NCI-H1092 (cell line): ENCODE measurements at places on chromosomes 6 and 20.

DNA sequence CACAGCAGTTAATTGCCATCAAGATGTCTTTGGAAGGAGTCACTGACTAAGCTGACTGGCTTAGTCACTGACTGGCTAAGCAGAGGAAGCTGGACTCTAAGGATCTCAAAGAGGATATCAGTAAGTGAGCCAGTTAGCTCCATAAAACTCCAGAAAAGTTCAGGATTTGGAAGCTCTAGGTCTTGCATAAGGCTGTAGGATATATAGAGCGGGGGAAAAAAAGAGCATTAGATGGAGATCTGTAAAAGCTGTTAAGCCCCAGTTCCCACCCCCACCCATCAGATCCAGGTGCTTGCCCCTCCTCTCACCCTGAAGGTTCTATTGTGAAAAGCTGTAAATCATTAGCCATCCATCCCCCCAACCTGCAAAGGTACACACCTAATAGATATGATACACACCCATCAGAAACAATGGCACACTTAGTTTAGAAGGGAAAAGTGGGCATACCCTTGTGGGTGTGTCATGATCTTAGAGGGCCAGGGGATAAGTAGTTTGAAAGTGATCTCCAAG is 32.2 kb downstream of the CARMIL1 start:
- no peak for DNase-seq

DNA sequence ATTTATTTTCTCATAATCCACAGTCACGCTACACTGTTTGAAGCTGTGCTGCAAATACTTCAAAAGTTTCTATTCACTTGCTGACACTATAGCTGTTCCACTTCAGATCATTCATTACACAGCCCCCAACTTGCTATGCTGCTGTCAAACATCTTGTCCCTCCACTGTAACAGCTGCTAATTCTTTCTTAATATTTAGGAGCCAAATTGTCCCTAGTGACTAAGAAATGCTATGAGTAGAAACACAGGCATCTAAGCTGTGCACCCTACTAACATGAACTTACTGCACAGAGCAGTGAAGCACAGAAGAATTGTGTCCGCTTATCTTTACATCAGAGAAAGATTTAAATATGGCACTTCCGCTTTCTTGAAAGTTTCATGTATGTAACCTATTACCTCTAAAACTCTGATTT is 91.3 kb downstream of the PDE10A start:
- no peak for DNase-seq

DNA sequence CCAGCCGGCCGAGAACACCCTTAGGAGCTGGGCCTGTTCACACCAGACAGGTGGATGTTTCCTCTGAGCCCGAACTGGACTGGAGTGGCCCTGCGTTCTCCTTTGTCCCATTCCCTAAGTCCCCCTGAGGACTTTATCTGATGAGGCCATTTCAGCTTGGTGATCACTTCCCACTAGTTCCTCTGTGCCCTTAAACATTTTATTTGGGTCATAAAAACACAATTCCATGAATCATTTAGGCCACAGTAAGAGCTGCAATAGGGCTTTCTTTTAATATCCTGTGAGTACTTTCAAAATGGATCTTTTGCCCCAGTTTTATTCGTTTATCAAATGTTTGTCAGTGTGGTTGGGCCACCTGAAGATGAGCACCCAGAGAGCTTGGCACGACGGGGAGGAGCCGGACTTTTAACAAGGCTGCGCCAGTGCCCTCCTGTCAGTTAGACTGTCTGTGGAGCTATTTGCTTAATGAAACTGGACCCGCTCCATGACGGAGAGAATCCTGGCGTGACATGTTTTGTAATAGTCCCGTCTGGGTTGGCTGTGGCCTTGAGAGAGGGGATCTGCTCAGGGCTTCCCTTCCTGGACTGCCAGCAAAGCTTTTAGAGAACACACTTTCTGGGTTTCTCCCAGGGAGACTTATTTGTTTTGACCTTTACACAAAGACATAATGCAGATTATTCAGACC is 53.5 kb downstream of the ZDHHC14 start:
- no peak for DNase-seq

GRCh38 chr6:20606831-20607230 is 72.6 kb downstream of the CDKAL1 start:
- no peak for DNase-seq

GRCh38 chr6:168273441-168274036 is 46.0 kb downstream of the DACT2 start:
- no peak for DNase-seq

- no peak for DNase-seq
These were observed 280.1 kb downstream of the TFAP2B start for GRCh38 chr6:51098791-51099190.

- peak; percentile 80 for DNase-seq
These were observed at the start of gene FKBP1A for GRCh38 chr20:1392693-1393506. Gene FKBP1A, minus strand, starts transcription at chr20:1393054. Its CDS starts 56 bp downstream, at chr20:1392998.

DNA sequence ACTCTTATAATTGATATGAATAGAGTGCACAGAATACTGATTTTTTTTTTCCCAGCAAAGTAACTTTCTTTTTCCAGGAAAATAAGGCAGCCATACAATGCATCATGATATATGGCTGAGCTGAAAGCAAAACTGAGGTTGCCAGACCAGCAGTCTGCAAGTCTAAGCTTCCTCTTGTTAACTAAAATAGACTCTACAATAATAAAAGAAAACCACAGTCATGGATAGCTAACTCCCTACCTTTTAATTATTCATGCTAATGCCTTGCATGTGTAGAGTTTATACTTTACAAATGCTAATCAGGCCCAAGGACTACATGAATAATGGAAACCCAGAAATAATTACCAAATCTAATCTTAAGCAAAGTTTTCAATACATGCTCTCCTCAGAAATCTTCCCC is 47.4 kb downstream of the MAP7 start:
- DNase-seq, result no peak

DNA sequence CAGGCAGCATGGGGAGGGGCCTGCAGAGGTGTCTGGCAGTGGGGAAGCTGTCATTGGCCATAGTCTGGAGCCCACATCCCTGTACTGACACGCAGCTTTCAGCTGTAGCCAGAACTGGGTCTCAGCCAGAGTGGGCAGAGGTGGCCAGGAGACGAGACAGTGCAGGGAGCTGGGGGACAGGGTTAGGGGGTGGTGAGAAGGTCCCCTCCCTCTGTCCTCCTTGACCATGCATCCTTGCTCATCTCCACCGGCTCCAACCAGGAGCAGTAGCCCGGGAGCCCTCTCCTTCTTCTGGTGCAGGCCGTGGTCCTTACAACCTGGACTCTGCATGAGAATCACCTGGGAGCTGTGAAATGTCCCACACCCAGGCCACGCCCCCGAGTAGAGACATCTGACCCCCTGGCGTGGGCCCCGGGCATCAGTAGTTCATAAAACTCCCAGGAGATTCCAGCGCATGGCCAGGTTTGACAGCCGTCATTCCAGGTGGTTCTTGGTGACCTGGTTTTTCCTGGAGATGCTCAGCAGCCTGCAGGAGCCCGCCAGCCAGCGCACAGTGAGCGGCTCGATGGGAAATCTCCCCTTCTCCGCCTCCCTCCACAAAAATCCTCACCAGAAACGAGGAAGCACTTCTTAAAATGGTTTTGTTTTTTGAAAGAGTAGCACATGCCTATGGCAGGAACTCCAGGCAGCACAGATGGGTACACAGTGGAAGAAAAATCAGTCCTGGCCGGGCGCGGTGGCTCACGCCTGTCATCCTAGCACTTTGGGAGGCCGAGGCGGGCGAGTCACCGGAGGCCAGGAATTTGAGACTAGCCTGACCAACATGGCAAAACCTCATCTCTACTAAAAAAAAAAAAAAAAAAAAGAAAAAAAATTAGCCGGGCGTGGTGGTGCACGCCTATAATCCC is 56.2 kb downstream of the ADNP start:
- DNase-seq, result no peak

DNA sequence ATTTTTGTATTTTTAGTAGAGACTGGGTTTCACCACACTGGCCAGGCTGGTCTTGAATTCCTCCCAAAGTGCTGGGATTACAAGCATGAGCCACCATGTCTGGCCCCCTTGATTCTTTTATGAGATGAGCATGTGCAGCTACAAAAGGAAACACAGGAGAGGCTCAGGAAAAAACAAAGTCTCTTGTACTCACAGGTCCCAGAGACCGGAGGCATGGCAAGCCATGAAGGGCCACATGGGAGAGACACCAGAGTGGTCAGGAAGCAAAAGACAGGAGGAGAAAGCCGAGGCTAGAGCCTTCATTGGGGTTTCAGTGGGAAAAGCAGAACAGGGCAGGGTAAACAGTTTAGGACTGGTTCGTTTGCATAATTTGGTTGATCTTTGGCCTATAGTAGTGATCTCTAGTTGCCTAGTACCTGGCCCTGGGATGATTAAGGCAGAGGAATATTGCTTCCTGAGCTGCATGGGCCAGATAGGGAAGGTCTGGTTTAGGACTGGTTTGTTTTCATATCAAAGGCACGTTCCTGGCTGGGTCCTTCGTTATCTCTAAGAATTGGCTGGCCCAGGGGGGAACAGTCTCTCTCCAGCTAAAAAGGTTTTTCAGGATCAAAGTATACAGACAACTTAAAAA is 48.2 kb upstream of the PRND start:
- no peak for DNase-seq

DNA sequence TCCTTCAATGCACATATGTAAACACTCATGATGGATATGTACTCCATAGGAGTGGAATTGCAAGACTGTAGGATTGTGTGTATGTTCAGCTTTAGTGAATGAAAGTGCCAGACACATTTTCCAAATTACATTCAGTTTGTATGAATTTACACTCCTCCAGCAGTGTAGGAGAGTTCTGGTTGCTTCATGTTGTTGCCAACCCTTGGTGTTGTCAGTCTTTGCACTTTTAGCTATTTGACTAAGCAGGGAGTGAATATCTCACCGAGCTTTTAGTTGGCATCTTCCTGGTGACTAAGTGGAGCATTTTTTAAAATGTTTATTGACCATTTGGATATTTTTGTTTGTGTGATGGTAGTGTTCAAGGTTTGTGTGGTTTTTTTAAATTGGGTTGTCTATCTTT is 23.9 kb downstream of the NKX2-4 start:
- no peak for DNase-seq

- no peak for DNase-seq
These were observed 1288.1 kb upstream of the MAP3K7 start for GRCh38 chr6:91874971-91875370.

DNA sequence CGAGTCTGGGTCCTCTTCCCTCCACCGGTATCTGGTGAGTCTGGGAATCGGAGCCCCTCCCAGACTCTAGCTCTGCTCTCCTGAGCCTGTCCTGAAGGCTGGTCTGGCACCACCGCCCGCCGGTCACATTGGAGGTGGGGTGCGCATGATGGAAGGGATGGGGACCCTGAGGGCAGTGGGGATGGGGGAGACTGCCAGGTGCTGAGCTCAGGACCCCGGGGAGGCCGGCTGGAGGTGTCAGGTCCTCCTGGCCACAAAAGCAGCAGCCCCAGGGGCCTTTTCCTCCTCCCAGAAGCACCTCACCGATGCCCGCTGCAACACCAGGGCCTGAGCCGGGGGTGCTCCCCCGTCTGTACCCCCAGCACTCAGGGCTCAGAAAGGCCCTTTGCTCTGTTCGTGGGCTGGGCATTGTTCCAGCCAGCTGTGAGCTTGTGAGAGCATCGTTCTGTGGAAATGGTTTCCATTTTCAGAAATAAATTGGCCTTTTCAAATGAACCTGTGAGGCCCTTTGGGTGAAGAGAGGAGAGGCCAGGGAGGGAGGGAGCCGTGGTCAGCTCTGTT is 2.5 kb upstream of the NPBWR2 start:
- DNase-seq, result no peak

GRCh38 chr20:63700199-63701050 is 4.0 kb downstream of the TNFRSF6B start:
- DNase-seq, result no peak

- DNase-seq, result no peak
These were observed 58.0 kb downstream of the CD2AP start for GRCh38 chr6:47535316-47536225.

DNA sequence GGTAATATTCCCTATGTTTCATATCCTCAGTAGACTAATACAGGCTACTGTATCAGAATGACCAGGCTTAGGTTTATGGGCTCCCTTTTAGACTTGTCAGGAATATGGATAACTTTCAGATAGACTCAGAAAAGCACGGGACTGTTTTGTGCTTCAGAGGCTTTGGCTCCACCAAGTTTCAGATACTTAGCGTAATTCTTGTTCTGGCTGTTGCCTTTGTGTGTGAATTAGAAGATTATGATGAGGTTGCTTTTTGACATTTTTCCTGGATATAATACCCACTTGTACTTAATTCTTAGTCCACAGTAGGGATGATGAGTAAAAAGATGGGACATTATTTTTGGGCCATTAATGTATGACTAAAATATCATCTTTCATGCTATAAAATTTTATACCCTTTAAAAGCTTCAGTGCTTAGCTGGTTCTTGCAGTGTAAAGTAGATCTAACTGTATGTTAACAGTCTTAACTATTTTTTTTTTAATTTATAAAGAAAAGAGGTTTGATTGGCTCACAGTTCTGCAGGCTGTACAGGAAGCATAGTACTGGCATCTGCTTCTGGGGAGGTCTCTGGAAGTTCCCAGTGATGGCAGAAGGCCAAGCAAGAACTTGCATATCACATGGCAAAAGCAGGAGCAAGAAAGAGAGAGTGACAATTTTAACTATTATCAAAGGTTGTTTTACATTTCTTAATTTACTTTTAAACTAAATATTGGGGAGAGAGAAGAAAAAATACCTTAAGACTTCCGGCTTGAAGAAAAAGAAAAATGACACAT is 120.7 kb downstream of the ZFAND3 start:
- DNase-seq, result no peak

GRCh38 chr20:4683261-4683660 is 38.4 kb upstream of the PRND start:
- no peak for DNase-seq

DNA sequence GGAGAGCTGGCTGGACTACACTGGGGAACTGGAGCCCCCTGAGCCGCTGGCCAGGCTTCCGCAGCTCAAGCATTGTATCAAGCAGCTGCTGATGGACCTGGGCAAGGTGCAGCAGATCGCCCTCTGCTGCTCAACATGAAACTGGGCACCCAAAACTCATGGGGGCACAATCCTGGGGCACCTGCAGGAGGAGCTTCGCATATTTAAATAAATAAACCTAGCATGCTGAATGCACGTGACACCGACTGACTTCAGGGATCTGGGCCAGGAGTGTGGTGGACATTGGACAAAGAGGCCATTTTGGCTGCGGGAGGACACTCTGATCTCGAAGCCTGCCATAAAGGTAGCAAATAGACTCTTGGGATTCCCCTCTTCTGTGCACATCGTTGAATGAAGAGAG is 6.8 kb downstream of the SCAND1 start:
- DNase-seq, result no peak

DNA sequence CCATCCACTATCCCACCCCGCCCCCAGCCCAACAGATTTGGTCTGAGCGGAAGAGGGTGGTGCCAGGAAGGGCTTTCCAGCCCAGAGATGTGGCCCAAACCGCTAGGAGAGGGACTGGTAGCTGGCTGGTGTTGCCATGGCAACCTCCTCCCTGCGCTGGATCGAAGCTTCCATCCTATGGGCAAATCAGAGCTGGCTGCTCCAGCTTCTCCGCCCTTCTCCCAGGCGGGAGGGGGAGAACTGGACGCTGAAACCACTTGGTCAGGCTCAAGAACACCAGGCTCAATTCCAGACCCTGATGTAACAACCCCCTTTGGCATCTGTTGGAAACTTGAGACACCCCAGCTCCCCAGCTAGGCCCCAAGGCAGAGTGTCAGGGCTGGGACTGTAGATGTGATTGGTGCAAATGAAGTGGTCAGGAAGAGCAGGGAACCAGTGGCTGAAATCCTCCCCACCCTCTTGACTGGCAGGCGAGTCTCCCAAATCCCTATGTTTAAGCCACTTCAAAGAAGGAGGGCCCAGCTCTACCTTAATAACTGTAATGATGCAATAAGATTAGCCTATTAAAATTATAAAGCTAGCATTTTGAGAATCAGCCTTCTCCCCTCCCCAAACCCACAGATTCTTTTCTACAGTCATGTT is 4.2 kb downstream of the RIMS4 start:
- DNase-seq, result peak; percentile 45

- DNase-seq, result no peak
These were observed 2.2 kb downstream of the SMPDL3A start for GRCh38 chr6:122791310-122791679.
